Bladder microvascular endothelial cell (primary cell): ENCODE measurements at places on chromosomes 2 and 18. TPM values are rescaled to one million over a fixed set of nuclear protein-coding genes. Genes with fewer than 3 reads are reported as not detected.

The UBXN2A gene
- 7.3 and 12.3 TPM in 2 replicates for total RNA-seq

The SIGLEC15 gene
- 0.06 TPM in 1 of 2 replicates, not detected in the other for total RNA-seq

The CNGA3 gene
- not detected in 2 replicates for total RNA-seq

The MERTK gene
- total RNA-seq, result 11.2 and 44.7 TPM in 2 replicates

The ALLC gene
- total RNA-seq, result not detected in 2 replicates

The ICOS gene
- not detected in 2 replicates for total RNA-seq

The DCC gene
- total RNA-seq, result 0.06 TPM in 1 of 2 replicates, not detected in the other

The INPP1 gene
- 18.6 and 19.6 TPM in 2 replicates for total RNA-seq

The YWHAQ gene
- 221 and 351 TPM in 2 replicates for total RNA-seq

The ABCG8 gene
- not detected in 2 replicates for total RNA-seq

The LRATD1 gene
- total RNA-seq, result 2.1 and 2.7 TPM in 2 replicates

The RFX8 gene
- 0.49 and 0.50 TPM in 2 replicates for total RNA-seq

The ALPG gene
- total RNA-seq, result not detected in 2 replicates

The ROCK1 gene
- 26.1 and 50.0 TPM in 2 replicates for total RNA-seq

The PDCD1 gene
- total RNA-seq, result not detected in 2 replicates

The HOXD13 gene
- not detected in 2 replicates for total RNA-seq

The LAMA3 gene
- total RNA-seq, result 12.6 TPM in 2 replicates

The FHOD3 gene
- 0.06 and 0.16 TPM in 2 replicates for total RNA-seq

The CENPA gene
- 6.7 and 13.9 TPM in 2 replicates for total RNA-seq

The SPP2 gene
- not detected in 2 replicates for total RNA-seq

The KHK gene
- 2.8 and 4.5 TPM in 2 replicates for total RNA-seq

The RAB27B gene
- total RNA-seq, result under 0.01 TPM in 1 of 2 replicates, not detected in the other
